ENCODE measurements at places on chromosomes 5 and 9.
A peak's percentile ranks its signal among the peaks of the same experiment; 100 is the strongest.

- no peak overlapping the region for H3K27ac ChIP-seq
- no peaks in the 10 kb centered on the region for H3K36me3 ChIP-seq
- no peak overlapping the region for H3K4me3 ChIP-seq
- no peak for DNase-seq
Observed at GRCh38 chr5:174581479-174581878, 142.9 kb upstream of the MSX2 start.

DNA sequence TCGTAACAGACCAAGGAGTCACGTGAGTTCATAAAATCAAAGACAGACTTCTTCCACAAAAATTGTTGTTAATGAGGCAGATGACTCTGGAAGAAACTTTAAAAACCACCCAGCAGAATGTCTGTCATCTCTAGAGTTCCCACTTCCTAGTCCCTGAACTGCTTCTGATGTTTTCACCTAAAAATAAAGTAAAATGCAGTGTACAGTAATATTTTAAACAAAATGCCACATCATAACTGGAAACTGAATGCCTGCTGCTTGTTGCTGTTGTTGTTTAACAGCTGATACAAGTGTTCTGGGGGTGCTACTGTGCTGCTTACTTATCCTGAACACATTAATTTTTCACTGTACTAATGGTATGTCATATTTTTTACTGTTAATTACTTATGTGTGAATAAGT is 577.2 kb downstream of the MTRR start:
- no peak overlapping the region for H3K4me3 ChIP-seq
- H3K36me3 ChIP-seq = no peaks in the 10 kb centered on the region
- DNase-seq = no peak
- no peaks in the 10 kb centered on the region for H3K4me1 ChIP-seq
- no peak overlapping the region for H3K27ac ChIP-seq
- no peaks in the 10 kb centered on the region for H3K27me3 ChIP-seq

- no peaks in the 10 kb centered on the region for H3K36me3 ChIP-seq
- no peak overlapping the region for H3K27ac ChIP-seq
- no peaks in the 10 kb centered on the region for H3K27me3 ChIP-seq
- DNase-seq = no peak
- H3K4me3 ChIP-seq = no peak overlapping the region
Observed at GRCh38 chr5:132469380-132470009, 21.1 kb downstream of the IRF1 start.

GRCh38 chr9:27572061-27572460 is 1.2 kb downstream of the C9orf72 start:
- H3K4me1 ChIP-seq = peaks cover 23% of the 10 kb centered on the region
- H3K36me3 ChIP-seq = no peaks in the 10 kb centered on the region
- H3K27ac ChIP-seq = peak overlapping the region; percentile 100
- peak overlapping the region; percentile 69 for H3K4me3 ChIP-seq
- H3K27me3 ChIP-seq = no peaks in the 10 kb centered on the region

- H3K27me3 ChIP-seq = no peaks in the 10 kb centered on the region
- DNase-seq = no peak
Observed at GRCh38 chr5:12459326-12459725, 555.1 kb upstream of the CTNND2 start.

DNA sequence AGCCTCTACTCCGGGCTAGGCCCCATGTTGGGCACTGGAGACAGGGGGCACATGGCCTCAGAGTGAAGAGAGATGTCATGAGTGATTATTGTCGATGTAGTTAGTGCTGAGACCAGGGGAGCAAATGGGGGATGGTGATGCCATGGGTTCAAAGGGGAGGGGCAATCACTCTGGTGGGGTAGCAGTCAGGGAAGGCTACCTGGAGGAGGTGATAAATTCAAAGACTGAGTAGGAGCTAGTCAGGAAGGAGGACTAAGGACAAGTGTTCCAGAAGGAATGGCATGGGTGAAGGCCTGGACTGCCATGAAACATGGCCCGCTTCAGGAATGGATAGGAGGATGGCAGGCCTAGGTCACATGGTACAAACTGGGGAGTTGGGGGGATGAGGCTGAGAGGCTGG is 41.6 kb downstream of the C9orf50 start:
- DNase-seq = no peak
- H3K27me3 ChIP-seq = no peaks in the 10 kb centered on the region
- H3K4me3 ChIP-seq = no peak overlapping the region
- H3K27ac ChIP-seq = no peak overlapping the region

DNA sequence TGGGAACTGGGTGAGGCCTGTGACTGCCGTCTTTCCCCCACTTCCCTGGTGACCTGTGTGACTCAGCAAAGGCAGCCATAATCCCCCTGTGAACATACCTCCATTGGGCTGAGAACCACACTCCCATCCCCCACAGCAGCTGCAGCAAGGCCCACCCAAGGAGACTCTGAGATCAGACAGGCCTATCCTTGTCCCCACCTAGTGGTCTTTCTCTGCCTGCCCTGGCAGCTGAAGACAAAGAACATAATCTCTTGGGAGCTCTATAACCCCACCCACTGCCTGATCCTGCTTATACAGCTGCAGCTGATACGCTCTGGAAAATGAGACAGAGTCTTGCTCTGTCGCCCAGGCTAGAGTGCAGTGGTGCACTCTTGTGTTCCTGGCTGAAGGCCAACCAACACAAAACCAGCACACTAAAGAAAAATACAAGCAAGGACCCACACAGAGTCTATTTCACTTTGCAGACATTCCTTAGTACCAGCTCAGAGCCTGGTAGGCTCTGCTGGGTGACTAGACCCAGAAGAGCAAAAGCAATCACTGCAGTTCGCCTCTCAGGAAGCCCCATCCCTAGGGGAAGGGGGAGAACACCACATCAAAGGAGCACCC is 106.7 kb downstream of the MCTP1 start:
- no peak overlapping the region for H3K27ac ChIP-seq
- H3K4me1 ChIP-seq = no peaks in the 10 kb centered on the region
- no peak overlapping the region for H3K4me3 ChIP-seq
- H3K27me3 ChIP-seq = no peaks in the 10 kb centered on the region

DNA sequence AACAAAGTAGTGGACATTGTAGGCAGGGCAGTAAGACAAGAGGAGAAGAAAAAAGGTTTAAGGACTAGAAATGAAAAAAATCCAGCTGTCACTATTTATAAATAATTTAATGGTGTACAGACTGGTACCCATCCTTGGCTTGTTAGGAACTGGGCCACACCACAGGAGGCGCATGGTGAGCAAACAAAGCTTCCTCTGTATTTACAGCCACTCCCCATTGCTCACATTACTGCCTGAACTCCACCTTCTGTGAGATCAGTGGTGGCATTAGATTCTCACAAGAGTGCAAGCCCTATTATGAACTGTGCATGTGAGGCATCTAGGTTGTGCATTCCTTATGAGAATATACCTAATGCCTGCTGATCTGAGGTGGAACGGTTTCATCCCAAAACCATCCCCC is 62.6 kb upstream of the DMAC1 start:
- H3K27ac ChIP-seq = no peak overlapping the region
- no peak for DNase-seq
- H3K36me3 ChIP-seq = no peaks in the 10 kb centered on the region
- no peaks in the 10 kb centered on the region for H3K27me3 ChIP-seq
- H3K4me1 ChIP-seq = no peaks in the 10 kb centered on the region

DNA sequence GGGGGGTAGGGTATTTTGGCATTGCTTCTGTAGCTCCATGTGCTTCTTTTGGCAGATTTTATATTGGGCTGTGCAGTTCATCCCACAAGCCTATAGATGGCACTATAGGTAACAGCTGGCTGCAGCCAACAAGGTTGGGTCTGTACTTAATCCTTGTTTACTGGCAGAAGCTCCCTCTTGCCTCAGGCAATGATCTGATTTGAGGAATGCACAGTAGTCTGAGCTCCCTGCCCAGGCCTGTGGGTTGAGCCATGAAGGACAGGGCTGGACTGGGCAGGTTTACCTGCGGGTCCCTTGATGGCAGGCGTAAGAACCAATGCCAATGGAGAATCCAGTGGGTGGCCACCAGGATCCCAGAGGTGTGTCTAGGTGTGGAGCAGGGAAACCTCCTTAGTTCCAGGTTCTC is 11.7 kb upstream of the OR1J2 start:
- H3K27ac ChIP-seq = no peak overlapping the region
- DNase-seq = no peak
- H3K27me3 ChIP-seq = peaks cover 11% of the 10 kb centered on the region
- no peaks in the 10 kb centered on the region for H3K36me3 ChIP-seq
- no peak overlapping the region for H3K4me3 ChIP-seq
- H3K4me1 ChIP-seq = no peaks in the 10 kb centered on the region

DNA sequence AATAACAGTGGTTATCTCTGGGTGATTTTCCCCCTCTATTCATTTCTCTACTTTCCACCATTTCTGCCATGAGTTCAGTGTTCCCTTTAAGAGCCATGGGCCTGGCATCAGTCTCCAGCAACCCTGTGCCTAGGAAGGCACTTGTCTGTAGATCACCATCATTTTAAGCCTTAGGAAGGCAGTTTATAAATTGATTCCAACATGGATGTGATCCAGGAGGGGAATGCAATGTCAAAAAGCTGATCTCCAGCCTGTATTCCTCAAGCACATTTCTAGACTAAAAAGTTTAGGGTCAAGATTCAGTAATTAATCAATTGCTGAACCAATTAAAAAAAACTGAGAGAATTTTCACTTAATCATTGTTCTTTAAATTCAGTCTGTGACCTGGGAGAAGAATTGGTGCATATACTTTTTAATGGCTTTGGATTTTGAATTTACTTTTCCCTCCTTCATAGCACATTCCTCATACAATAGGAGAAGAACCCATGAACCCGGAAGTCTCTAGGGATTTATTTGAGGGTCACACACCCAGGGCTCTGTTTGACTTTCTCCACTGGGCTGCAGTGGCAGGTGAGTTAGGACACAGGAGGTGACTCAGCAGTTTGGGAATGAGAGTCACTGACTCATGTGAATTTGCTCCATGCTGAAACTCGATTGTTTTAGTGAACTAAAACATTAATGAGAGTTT is 6.1 kb upstream of the ERMP1 start:
- H3K27me3 ChIP-seq = no peaks in the 10 kb centered on the region
- no peak overlapping the region for H3K27ac ChIP-seq

DNA sequence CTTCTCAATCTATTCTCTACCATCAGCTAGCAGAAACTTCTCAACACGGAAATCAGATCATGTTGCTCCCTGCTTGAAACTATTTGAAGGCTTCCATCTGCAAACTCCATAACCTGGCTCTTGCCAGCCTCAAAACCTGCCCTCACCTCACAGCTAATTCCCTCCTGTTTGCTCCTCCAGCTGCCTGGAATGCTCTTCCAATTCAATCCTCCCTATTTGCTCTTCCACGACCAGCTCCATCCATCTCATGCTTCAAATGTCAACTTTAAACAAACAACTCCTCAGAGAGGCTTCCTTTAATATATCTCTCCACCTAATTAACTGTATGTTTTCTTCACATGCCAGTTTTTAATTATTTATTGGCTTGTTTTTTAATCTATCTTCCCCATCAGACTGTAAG is 1.5 kb downstream of the PLAA start:
- H3K36me3 ChIP-seq = no peaks in the 10 kb centered on the region
- peaks cover 32% of the 10 kb centered on the region for H3K4me1 ChIP-seq

DNA sequence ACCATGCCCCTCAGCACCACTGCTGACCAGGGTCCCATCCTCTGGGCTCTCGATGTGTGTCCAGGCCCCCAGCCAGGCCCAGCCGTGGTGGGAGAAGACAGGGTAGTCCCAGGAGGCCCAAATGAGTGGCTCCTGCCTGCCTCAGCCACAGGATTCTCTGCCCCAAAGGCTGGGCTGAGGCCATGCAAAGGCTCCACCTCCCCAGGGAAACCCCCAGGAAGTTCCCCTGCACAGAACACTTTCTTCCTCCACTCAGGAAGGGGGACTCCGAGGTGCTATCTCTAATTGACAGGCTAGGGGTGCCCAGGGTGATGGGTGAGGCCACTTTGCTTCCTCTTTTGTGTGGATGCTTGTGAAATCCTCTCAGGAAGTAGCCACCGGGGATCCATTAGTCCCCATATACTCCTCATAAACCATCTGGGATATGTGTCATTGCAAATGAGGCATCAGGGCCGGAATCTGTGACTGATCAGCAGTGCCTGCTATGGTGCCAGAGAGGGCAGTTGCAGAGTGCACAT is 23.1 kb upstream of the TDRD7 start:
- no peak overlapping the region for H3K4me3 ChIP-seq
- no peaks in the 10 kb centered on the region for H3K36me3 ChIP-seq
- H3K27me3 ChIP-seq = peaks cover 60% of the 10 kb centered on the region
- DNase-seq = no peak
- H3K27ac ChIP-seq = no peak overlapping the region

Data from tibial artery (tissue), 4 donors.